Fibroblast of lung (primary cell): ENCODE measurements at places on chromosomes 11 and 22. TPM values are rescaled to one million over a fixed set of nuclear protein-coding genes. Genes with fewer than 3 reads are reported as not detected.

Gene TTC36
- polyA plus RNA-seq: not detected in 2 replicates

Gene KCNK4
- not detected in 2 replicates for polyA plus RNA-seq

Gene UPK3A
- not detected in 2 replicates for polyA plus RNA-seq

Gene NAGA
- polyA plus RNA-seq: 24.5 and 36.5 TPM in 2 replicates

Gene P2RX6
- 0.84 and 3.6 TPM in 2 replicates for polyA plus RNA-seq

Gene CYB5R3
- 234 and 298 TPM in 2 replicates for polyA plus RNA-seq

Gene CCDC15
- polyA plus RNA-seq: 1.2 and 4.0 TPM in 2 replicates

Gene CCDC89
- polyA plus RNA-seq: 2.3 and 2.9 TPM in 2 replicates

Gene DNAJB7
- not detected in 2 replicates for polyA plus RNA-seq

Gene FBLN1
- polyA plus RNA-seq: 96.6 and 134 TPM in 2 replicates

Gene LBHD1
- polyA plus RNA-seq: 3.1 and 3.4 TPM in 2 replicates

GRCh38 chr11:131924457-131925201 lies 554.2 kb downstream of the NTM start:
- peak overlapping the region; percentile 36 for H3K27ac ChIP-seq
- peaks cover 5% of the 10 kb centered on the region for H3K4me1 ChIP-seq
- peak; percentile 81 for DNase-seq
- no peaks in the 10 kb centered on the region for H3K36me3 ChIP-seq
- no peaks in the 10 kb centered on the region for H3K27me3 ChIP-seq

- H3K27me3 ChIP-seq: peaks cover 4% of the 10 kb centered on the region
- no peak overlapping the region for H3K4me3 ChIP-seq
- H3K27ac ChIP-seq: no peak overlapping the region
- no peak for DNase-seq
Measured at GRCh38 chr11:44507896-44508445, 57.5 kb upstream of the CD82 start.

- no peak overlapping the region for H3K27ac ChIP-seq
- H3K27me3 ChIP-seq: no peaks in the 10 kb centered on the region
- H3K4me1 ChIP-seq: no peaks in the 10 kb centered on the region
- DNase-seq: peak; percentile 1
- H3K4me3 ChIP-seq: no peak overlapping the region
- H3K36me3 ChIP-seq: no peaks in the 10 kb centered on the region
Measured at GRCh38 chr11:59247531-59248227, 35.0 kb upstream of the MPEG1 start.

DNA sequence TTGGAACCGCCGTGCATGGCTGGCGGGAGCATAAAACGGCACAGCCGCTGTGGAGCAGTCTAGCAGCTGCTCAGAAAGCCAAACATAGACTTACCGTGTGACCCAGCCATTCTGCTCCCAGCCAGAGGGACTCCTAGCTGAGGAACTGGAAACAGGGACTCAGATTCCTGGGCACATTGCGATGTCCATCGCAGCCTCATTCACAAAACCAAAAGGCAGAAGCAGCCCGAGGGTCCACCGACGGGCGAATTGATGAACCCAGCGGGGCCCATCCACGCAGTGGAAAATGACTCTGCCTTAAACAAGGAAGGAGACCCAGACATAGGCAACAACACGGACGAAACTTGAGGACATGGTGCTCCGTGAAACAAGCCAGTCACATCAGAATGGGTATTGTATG lies 5.7 kb upstream of the MUC5B start:
- H3K27ac ChIP-seq: no peak overlapping the region
- no peaks in the 10 kb centered on the region for H3K4me1 ChIP-seq
- DNase-seq: no peak
- no peak overlapping the region for H3K4me3 ChIP-seq
- H3K36me3 ChIP-seq: no peaks in the 10 kb centered on the region
- H3K27me3 ChIP-seq: no peaks in the 10 kb centered on the region

DNA sequence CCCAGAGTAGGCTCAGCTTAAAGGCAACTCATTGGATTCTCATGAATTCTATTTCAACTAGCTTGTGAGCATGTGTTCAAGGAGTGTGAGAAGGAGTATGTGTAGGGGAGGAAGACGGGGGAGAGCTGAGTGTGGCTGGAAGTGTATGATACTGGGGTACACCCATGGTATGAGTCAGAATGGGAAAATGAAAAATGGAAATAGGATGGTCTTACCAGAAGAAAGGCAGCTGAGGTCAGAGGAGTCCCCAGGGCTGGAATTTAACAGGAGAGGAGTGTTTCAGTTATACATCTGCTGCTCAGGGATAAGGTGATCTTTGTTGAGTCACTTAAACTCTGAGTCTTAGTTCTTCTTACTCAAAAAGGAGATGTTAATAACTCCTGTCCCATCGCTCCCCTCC lies 6.7 kb upstream of the ADAMTS15 start:
- H3K4me1 ChIP-seq: no peaks in the 10 kb centered on the region
- H3K36me3 ChIP-seq: no peaks in the 10 kb centered on the region
- H3K27me3 ChIP-seq: no peaks in the 10 kb centered on the region
- no peak overlapping the region for H3K27ac ChIP-seq
- DNase-seq: peak; percentile 26

- peaks cover 5% of the 10 kb centered on the region for H3K36me3 ChIP-seq
- H3K4me1 ChIP-seq: no peaks in the 10 kb centered on the region
- H3K27me3 ChIP-seq: no peaks in the 10 kb centered on the region
- no peak overlapping the region for H3K27ac ChIP-seq
- no peak overlapping the region for H3K4me3 ChIP-seq
Measured at GRCh38 chr11:12922980-12923507, 86.1 kb upstream of the RASSF10 start.

DNA sequence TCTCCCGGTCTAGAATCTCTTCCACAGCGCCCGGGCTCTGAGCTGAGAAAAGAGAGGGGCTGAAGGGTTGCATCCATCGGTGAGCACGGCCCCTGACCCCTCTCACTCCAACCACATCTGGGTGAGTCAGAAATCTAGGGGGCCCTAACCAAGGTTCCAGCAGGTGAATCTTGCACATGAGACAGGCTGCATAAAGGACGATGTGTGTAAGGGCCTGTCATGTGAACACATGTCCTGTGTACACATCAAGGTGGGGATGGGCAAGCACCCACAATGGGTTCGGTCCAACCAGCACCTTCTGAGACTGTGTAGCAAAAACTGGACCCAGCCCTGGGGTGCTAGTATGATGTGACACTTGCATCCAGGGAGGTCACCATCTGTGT lies 1.2 kb downstream of the BET1L start:
- no peaks in the 10 kb centered on the region for H3K27me3 ChIP-seq
- peak overlapping the region; percentile 67 for H3K4me3 ChIP-seq
- peaks cover 22% of the 10 kb centered on the region for H3K4me1 ChIP-seq
- H3K27ac ChIP-seq: peak overlapping the region; percentile 96
- peaks cover 32% of the 10 kb centered on the region for H3K36me3 ChIP-seq

GRCh38 chr22:36925388-36926290 lies 12.2 kb downstream of the CSF2RB start:
- H3K36me3 ChIP-seq: no peaks in the 10 kb centered on the region
- no peak overlapping the region for H3K27ac ChIP-seq
- no peak overlapping the region for H3K4me3 ChIP-seq
- no peaks in the 10 kb centered on the region for H3K4me1 ChIP-seq
- H3K27me3 ChIP-seq: peaks cover 8% of the 10 kb centered on the region
- DNase-seq: peak; percentile 6

DNA sequence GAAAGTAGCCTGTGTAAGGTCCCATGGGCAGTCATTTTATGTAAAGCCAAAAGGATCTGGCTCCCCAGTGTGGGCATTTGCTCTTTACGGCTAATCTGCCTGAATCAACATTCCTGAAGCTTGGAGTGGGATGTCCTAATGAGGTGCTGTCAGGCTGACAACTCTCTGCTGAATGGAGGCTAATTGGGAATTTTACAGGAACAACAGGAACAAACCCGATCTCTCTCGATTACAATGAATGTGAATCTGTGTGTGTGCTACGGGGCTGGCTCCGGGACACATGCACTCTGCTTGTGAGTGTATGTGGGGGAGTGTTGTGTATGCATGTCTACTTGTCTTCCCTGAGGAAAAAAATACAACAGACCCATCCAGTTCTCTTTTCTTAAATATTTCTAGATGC lies 415.2 kb downstream of the TENM4 start:
- DNase-seq: no peak
- H3K36me3 ChIP-seq: peaks cover 2% of the 10 kb centered on the region
- H3K4me3 ChIP-seq: no peak overlapping the region
- H3K4me1 ChIP-seq: no peaks in the 10 kb centered on the region
- no peaks in the 10 kb centered on the region for H3K27me3 ChIP-seq

DNA sequence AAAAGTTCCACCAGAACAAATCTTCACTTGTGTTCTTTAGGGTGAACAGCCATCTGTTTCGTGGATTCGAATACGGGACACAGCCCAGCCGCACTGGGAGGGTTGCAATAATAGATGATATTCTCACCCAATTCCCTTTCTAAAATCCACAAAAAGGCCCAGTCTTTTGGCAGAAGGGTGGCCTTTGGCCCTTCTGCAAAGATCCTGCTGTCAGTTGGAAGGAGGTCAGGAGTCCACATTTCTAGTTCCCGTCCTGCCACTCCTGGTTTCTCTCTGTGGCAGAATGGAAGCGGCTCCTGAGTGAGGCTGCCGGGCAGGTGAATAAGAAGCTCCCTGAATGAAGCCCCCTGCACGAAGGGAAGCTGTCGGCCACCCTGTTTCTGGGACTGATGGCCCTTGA lies 11.2 kb upstream of the LINC01488 start:
- H3K27ac ChIP-seq: no peak overlapping the region
- H3K4me1 ChIP-seq: no peaks in the 10 kb centered on the region
- H3K4me3 ChIP-seq: no peak overlapping the region
- no peak for DNase-seq
- no peaks in the 10 kb centered on the region for H3K36me3 ChIP-seq

DNA sequence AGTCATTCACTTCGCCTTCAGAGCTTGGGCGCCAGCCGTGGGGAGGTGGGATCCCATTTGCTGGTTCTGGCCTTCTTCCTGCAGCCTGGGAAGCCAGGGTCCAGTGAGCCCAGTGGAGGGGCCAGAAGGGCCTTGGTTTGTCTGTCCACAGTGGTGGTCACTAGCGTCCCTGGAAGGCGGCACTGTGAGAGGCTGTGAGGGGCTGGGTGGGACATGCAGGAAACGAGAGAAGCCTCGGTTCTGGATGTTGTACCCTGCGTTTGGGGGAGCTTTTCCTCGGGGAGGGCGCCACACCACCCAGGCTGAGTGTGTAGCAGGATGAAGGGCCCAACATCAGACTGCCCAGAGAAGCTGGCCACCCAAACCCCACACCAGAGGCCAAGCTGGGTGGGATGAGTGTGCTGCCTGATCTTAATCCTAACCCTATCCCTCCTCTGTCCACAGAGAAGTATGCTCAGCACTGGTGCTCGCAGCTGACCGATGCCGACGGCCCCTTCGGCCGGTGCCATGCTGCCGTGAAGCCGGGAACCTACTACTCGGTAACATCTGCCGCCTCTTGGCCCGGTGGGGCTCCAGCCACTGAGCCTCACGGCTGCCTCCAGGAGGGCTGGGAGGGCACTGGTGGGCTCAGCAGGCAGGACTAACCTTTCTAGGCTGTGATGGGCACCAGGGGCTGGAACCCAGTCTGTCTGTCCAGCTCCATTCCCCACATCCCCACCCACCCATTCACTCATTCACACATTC lies 14.4 kb downstream of the MUC5AC start:
- no peaks in the 10 kb centered on the region for H3K27me3 ChIP-seq
- H3K27ac ChIP-seq: no peak overlapping the region
- H3K36me3 ChIP-seq: no peaks in the 10 kb centered on the region
- no peak overlapping the region for H3K4me3 ChIP-seq

DNA sequence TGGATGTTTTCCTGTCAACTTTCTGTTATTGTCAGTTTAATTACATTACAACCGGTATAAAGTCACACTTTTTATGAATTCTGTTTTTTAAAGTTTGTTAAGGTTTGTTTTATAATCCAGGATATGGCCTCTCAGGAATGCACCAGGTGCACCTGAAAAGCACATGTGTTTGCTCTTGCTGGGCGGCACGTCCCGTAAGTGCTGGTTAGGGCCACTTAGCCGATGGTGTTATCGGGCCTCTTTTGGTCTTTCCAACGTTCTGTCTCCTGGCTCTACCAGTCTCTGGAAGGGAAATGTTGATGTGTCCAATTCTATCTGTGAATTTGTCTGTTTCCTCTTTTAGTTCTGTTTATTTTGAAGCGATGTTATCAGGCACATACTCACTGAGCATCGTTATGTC lies 695.7 kb downstream of the BRD1 start:
- H3K4me1 ChIP-seq: no peaks in the 10 kb centered on the region
- no peaks in the 10 kb centered on the region for H3K27me3 ChIP-seq
- no peaks in the 10 kb centered on the region for H3K36me3 ChIP-seq
- DNase-seq: no peak
- no peak overlapping the region for H3K4me3 ChIP-seq

DNA sequence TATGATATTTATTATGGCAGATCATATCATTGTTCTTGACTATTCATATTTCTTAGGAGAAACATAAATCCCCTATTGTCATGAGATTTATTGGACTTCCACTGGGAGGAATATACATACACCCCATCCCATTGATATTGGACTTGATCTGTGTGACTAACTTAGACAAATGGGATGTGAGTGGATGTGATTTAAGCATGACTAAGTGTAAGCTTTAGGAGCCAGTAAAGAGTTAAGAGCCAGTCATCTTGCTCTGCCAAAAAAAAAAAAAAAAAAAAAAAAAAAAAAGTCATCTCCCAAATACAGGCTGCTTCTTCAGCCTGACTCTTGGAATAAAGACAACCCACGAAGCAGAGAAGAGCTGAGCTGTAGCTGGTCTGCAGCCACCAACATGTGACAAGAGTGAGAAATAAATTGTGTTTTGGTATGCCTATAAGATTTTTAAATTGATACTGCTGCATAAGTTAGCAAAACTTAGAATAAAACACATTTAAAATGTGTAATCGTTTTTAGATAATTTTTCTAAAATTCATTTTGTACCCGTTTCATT lies 595.0 kb upstream of the LRRC4C start:
- no peak overlapping the region for H3K4me3 ChIP-seq
- no peaks in the 10 kb centered on the region for H3K36me3 ChIP-seq
- H3K4me1 ChIP-seq: no peaks in the 10 kb centered on the region
- DNase-seq: no peak
- H3K27me3 ChIP-seq: no peaks in the 10 kb centered on the region

DNA sequence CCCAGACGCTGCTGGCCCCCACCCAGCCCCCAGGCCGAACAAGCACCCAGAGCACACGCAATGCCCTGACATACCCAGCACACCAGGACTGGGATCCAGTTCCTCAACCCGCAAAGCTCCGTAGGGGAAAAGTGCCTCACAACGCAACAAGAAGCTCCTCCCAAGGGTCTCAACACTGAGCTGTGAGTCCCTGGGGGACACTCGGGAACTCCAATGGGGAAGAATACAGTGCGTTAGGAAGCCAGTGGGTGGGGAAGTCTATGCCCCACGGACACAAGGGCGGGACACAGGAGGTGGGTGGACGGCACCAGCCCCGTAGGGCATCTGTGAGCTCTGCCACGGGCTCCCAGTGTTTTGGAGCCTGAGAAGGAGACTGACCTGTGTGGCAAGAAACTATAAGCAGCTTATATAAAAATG lies 1.6 kb downstream of the DEAF1 start:
- no peaks in the 10 kb centered on the region for H3K27me3 ChIP-seq
- peaks cover 8% of the 10 kb centered on the region for H3K36me3 ChIP-seq
- no peak overlapping the region for H3K27ac ChIP-seq
- peak overlapping the region; percentile 49 for H3K4me3 ChIP-seq
- H3K4me1 ChIP-seq: peaks cover 17% of the 10 kb centered on the region

- no peak overlapping the region for H3K4me3 ChIP-seq
- peak overlapping the region; percentile 84 for H3K27ac ChIP-seq
- no peaks in the 10 kb centered on the region for H3K27me3 ChIP-seq
Measured at GRCh38 chr11:64661146-64661545, 61.9 kb downstream of the NRXN2 start.

GRCh38 chr11:93653571-93653970 lies 7.9 kb upstream of the CEP295 start:
- no peaks in the 10 kb centered on the region for H3K4me1 ChIP-seq
- DNase-seq: no peak
- no peak overlapping the region for H3K27ac ChIP-seq
- H3K4me3 ChIP-seq: no peak overlapping the region
